Esophagus squamous epithelium (tissue), 5 donors: ENCODE measurements at places on chromosomes 12 and 14.

- DNase-seq = no peak
Measured at GRCh38 chr12:69401940-69402339, 42.4 kb downstream of the YEATS4 start.

DNA sequence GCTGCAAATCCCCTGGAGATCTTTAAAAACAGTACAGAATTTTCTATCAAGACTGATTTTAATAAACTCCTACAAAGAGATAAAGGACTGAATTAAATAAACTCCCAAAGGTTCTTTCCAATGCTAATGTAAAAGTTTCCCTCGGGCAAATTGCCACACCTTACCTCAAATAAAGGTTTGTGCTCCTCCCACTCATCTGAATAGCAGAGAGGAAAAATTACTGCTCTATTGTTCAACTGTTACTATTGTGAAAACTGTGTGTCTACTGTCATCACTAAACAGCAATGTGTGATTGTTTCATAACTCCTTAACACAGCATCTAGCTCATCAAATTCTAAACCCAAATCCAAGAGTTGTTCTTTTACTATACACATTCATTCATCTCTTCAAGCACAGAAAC lies 3.2 kb downstream of the SPTLC2 start:
- no peak for DNase-seq

DNA sequence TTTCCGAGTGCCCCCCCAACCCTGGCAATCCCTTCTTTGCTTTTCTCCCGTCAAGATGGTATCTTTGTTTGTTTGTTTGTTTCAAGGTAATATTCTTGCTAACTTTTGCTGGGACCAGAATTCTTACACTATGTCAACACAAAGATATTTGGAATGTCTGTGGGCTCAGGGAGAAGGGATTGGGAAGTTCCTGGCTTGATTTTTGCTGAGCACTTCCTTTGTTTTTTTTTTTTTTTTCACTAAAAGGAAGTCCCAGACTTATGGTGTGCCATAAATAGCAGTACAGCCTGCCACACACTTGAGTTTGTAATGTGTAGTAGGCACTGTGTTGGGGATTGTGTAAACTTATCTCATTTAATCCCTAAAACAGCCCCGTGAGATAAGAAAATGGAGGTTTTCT lies 11.2 kb upstream of the RNU6-7 start:
- no peak for DNase-seq

DNA sequence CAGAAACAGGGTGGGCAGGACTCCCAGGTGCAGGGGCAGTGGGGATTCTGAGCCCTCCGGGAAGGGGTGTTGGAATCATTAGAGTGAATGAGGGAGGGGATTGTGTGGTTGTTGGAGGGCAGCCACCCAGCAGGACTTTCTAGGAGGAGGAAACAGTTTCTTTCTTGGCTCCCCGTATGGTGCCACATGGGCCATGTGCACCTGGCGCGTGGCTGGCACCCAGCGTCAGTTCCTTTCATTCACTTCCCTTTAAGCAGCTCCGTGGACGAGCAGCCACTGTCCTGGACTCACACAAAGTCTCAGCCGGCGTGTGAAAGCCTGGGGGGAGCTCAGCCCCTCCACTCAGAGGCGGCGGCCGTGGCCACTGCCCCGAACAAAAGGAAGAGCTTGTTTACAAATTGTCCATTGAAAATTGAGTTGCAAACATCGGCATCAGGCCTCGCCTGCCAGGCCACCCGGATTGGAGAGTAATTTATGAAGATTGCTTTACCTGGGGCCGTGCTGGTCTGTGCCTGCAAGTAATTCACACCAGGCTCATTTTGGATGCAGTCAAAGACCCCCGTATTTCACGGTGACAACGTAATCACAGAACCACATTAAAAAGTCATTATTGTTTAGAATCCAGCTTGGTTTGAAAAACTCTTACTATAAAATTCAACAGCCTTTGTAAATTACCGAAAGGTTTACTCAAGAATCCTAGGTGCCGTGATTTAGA lies 101.7 kb upstream of the C14orf180 start:
- DNase-seq = no peak

DNA sequence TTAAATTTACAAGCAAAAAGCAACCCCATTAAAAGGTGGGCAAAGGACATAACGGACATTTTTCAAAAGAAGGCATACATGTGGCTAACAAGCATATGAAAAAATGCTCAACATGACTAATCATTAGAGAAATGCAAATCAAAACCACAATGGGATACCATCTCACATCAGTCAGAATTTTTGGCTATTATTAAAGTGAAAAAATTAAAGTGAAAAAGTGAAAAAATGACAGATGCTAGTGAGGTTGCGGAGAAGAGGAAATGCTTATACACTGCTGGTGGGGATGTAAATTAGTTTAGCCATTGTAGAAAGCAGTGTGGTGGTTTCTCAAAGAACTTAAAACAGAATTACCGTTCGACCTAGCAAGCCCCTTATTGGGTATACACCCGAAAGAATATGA lies 7.9 kb downstream of the OTOGL start:
- DNase-seq = no peak

- no peak for DNase-seq
Measured at GRCh38 chr12:52280796-52281560, 6.5 kb downstream of the KRT86 start.

GRCh38 chr12:47020211-47020821 lies 59.1 kb upstream of the PCED1B start:
- no peak for DNase-seq

- no peak for DNase-seq
Measured at GRCh38 chr12:114215746-114216145, 190.2 kb downstream of the TBX5 start.

GRCh38 chr14:75380656-75381055 lies 47.2 kb upstream of the JDP2 start:
- DNase-seq = no peak

DNA sequence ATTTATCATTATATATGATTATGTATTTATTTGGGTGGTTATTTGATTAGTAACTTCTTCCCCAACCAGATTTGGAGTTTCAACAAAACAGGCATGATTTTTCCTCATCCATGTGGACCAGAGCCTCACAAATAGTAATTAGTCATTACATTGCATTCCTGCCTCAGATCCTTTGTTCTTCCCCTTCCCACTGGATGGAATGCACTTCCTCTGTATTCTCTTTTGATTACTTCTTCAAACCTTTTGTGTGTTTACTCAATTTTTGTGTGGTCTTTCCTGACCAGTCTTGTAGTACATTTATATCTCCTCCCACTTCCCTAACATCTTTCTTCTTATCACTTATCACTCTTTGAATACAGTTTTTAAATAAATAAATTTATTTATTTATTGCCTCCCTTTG lies 15.5 kb downstream of the SYT1 start:
- DNase-seq = no peak

GRCh38 chr14:23751616-23752015 lies 115.5 kb downstream of the DHRS2 start:
- DNase-seq = no peak

DNA sequence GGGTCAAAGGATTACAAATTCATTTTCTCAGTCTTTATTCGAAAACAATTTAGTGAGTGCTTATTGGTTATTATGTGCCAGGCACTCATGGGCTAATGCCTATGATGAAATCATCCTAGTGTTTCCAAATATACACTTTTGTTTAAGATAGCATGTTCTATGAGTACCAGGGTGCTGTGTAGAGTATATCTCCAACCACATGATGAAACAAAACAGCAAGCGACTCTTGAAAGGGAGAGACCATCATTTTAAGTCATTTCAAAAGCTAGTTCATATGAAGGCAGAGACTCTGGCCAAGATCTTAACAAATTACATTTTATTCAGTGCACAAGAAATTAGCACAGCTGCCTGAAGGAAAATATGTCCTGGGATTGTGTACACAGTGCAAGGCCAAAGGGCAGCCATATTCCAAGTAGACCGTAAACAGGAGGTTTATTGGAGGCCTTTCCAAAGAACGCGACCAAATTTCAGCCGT lies 204.2 kb downstream of the EFCAB11 start:
- DNase-seq = no peak

GRCh38 chr14:90730206-90730766 lies 85.9 kb downstream of the TTC7B start:
- DNase-seq = no peak

GRCh38 chr14:26531894-26532293 lies 65.9 kb downstream of the NOVA1 start:
- DNase-seq = no peak

- no peak for DNase-seq
Measured at GRCh38 chr12:19085090-19085489, 44.4 kb upstream of the PLEKHA5 start.

DNA sequence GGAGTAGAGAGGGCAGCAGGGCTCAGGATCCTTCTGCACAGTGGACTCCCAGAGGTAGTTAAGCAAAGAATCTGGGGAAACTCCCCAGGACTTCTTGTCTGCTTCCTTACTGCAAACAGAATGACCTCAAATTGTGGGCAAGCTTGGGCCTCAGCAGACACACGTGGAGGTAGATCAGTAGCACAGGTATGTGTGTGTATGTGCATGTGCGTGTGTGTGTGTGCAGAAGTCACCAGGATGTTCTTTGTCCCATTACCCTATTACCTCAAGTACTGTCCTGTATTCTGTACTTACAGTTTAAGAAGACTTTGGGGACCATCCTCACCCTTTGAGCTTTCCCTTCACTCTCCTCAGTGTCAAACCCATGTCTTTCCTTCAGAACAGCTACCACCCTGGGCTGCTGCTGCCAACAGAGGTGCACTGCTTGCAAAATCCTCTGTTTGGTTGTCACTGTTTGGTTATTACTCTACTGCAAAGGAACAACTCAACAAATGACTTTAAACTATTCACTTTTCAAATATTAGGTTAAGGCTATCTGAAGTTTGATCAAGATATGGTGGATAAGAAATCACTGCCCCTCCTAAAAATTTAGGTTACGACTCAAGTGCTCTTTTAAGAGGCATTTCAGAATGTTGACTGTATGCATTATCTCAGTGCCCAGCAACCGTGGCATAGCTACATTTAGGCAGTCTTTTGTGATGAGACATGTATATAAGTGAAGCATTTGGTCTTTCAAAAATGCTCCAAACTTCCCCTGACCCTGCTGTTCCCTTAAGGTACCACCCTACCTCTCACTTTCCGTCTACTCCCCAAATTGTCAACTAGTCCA lies 78.2 kb upstream of the MBIP start:
- DNase-seq = no peak

GRCh38 chr14:83707056-83707455 lies 1822.9 kb upstream of the FLRT2 start:
- DNase-seq = no peak

DNA sequence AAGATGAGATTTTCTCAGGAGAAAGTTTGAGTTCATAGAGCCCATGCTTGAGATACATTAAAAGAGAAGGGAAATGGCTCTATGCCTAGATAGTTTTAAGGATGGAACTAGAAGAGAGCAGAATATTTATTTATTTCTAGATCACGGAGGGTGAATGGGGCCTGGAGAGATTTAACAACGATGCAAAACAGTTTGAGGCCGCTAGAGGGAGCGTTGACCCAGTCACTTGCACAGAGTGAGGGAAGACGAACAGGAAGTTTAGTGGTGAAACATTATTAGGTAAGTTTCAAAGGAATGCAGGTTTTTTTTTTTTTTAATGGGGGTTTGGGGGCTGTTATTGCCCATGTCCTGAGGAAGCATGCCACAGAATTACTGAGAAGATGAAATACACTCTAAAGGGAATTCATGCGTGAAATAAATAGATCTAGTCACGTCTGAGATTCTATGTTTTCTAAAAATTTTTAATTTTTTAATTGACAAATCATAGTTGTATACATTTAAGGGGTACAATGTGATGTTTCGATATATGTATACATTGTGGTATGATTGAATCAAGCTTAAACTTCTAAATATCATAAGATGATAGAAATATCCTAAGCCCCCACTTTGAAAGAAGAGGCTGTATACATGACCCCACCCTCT lies 14.8 kb upstream of the PPP1R1A start:
- no peak for DNase-seq

DNA sequence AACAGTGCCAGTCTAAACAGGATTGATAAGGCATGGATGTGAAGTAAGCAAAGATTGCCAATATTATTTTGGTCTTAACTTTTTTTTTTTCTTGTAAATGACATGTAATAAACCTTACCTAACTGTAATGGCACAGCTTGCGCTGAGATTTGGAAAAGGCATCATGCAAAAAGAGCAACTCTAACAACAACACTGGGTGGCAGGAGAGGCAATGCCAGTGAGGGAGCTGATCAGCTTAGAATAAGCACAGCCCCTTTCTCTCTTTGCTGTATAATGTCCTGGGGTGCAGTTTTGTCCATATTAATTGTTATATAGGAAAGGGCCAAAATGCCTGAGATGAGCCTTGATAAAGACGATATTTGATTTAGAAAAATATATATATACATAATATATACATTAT lies 1589.7 kb upstream of the FLRT2 start:
- no peak for DNase-seq

DNA sequence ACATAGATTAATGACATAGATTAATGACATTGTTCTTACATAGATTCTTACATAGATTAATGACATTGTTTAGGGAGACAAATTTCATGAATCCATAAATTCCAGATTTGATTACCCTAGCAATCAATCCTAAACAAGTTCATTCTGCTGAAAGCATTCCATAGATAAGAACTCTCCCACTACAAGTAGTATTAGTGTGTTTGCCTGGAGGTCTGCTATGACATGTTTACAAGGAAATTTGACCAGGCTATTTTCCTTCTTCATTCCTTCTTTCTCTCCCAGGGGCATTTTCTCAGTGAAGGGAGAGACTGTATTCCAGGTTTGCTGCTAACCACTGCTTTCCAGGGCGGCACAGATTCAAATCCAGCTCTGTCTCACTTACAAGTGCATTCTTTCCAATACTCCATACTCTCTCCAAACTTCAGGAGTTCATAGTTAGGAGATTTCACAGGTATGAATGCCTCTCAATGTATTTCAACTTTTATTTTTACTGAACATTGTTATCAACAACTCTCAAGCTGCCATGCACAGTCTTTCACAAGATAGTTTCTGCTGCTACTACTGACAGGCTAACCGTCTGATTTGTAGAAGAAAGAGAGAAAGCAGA lies 134.5 kb downstream of the SLC38A1 start:
- DNase-seq = no peak

DNA sequence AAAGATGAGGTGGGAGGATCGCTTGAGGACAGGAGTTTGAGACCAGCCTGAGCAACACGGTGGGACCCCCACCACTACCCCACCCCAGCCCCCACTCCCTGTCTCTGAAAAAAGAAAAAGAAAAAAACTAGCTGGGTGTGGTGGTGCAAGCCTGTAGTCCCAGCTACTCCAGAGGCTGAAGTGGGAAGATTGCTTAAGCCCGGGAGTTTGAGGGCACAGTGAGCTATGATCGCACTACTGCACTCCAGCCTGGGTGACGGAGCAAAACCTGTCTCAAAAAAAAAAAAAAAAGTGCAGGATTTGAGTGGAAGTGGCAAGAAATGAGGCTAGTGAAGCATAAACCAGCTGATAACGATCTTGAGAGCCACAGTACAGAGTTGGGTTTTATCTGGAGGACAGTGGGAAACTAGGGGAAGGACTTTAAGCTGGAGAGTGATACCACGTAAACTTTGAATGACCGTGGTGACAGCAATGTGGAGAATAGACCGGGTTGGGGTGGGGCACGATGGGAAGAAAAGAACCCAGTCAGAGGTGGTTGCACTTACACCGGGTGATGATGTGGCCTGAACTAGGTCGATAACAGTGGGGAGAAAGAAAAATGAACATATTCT lies 85.3 kb downstream of the TMEM260 start:
- DNase-seq = no peak

- DNase-seq = no peak
Measured at GRCh38 chr12:113194971-113195391, 9.5 kb downstream of the RITA1 start.

- no peak for DNase-seq
Measured at GRCh38 chr14:89881839-89882238, 72.7 kb downstream of the EFCAB11 start.
